ENCODE measurements at places on chromosomes 5 and 9.

- DNase-seq, result no peak
These were observed 85.7 kb upstream of the SHB start for GRCh38 chr9:38154501-38155421.

DNA sequence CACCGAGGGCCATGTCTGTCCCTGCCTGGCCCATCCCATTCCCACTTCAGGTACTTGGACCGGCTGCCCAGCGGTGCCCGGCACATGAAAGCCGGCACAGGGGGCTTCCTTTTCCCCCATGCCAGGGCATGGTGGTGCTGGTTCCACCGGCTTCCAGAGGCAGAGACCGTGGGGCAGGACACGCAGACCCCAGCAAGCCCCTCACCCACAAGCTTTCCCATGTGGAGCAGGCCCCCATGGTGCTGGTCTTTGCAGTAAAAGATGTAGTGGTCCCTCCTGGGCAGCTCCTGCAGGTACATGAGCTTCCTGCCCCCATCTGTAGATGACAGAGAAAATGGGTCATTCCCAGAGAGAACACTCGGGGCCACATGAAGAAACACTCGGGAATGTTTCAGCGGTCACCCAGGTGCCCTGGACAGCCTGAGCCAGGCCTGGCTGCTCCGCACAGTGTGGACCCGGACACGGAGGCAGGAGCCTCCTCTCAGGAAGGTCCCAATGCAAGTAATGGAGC lies 2.0 kb downstream of the OBP2B start:
- no peak for DNase-seq

DNA sequence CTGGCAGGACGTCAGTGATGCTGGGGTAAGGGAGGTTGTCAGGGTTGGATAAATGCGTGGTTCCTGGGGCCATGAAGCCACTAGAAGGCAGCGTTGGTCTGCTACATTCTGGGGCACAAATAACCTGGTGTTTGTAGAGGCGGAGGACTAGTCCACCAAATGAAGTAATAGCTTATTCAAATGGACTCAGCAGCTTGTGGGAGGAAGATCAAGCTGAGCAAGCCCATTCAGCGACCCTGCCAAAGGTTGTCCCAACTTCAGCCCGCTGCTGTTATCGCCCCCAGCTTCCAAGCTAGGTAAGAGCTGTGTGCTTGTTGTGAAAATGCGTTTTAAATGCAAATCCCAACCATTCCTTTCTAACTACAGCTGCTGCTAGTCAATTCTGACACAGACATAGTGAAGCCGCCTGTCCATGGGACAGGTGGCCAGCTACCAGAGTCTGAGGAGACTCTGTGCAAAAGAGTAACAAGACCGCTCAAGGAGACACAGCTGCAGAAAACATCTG lies 7.6 kb upstream of the FAM240B start:
- DNase-seq, result no peak

GRCh38 chr9:128144239-128145181 lies 4.7 kb upstream of the LCN2 start:
- DNase-seq, result no peak

- no peak for DNase-seq
These were observed 752.8 kb downstream of the IRX1 start for GRCh38 chr5:4348423-4348822.

DNA sequence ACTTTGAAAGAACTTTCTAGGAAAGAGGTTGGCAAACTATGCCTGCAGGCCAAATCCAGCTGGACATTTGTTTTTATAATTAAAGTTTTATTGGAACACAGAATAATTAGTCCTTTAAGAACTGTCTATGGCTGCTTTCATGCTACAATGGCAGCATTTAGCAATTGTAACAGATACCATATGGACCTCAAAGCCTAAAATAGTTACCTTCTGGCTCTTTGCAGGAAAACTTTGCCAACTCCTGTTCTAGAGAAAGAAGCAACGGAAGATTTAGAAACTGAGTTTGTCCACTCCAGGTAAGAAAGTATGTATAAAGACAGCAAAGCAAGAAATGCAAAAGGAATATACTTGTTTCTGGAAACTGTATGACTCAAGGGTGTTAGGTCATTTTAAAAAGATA lies 281.7 kb upstream of the TRPM3 start:
- DNase-seq, result no peak

GRCh38 chr9:135468854-135469521 lies 10.6 kb upstream of the PPP1R26 start:
- DNase-seq, result no peak

GRCh38 chr9:97604901-97605645 lies 28.1 kb downstream of the TSTD2 start:
- DNase-seq, result no peak

- no peak for DNase-seq
These were observed 59.0 kb downstream of the MAT2B start for GRCh38 chr5:163564321-163564938.

GRCh38 chr9:127159949-127160610 lies 37.6 kb upstream of the ANGPTL2 start:
- DNase-seq, result no peak

DNA sequence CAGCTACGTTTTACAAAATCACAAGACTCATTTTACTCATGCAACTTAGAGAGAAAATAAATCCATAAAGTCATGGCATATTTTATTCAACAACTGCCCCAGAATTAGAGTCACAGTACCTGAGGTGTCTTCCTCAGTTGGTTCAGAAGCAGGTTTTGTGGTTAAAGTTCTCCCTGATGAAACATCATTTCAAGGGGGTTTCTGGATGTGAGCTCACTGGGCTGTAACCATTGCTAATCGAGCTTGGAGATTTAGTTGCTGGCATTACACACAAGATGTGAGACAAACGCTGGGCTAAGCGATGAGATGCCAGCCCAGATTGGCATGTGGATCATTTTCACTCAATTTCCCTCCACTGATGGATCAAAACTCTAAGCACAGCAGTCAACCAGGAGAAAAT lies 131.3 kb downstream of the PRELID2 start:
- no peak for DNase-seq

GRCh38 chr5:15943487-15943886 lies 236.1 kb downstream of the MARCHF11 start:
- no peak for DNase-seq

GRCh38 chr5:14436801-14437542 lies 144.6 kb upstream of the OTULINL start:
- DNase-seq, result no peak

DNA sequence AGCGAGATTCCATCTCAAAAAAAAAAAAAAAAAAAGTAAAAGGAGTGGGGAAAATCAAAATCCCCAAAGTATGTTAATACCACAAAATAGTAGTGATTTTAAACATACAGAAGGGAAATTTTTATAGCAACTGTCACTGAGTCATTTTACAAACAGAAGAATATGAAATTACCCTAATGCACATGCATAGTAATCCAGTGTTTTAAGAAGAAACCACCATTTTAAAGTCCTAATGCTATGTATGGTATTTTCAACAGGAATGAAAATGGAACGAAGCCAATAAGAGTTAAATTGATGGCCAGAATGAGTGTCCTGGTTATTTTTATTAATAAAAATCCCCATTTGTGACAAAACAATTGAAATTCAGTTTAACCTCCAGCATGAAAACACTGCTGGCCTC lies 26.7 kb upstream of the NXNL2 start:
- DNase-seq, result no peak

- DNase-seq, result no peak
These were observed 353.3 kb downstream of the GADD45G start for GRCh38 chr9:89958086-89958485.

- DNase-seq, result no peak
These were observed 31.5 kb downstream of the HRH2 start for GRCh38 chr5:175689147-175689991.

GRCh38 chr5:180382926-180383325 lies 29.8 kb upstream of the GFPT2 start:
- DNase-seq, result no peak

DNA sequence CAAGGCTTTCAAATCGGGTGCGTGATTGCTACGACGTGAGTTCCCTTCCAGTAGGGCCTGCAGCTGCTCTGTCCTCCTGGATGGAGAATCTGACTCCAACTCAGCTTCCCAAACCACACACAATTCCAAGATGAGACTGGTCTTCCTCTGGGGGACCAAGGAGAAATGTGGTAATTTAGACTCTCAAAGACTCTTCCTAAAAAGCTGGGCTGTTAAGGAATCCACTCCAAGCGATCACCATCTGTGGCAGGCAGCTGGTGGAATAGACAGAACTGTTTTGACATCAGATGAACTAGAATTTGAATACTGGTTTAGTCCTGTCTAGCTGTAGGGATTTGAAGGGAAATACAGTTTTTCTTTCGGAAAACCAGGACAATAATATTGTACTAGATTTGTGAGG lies 130.7 kb upstream of the KLF4 start:
- no peak for DNase-seq

DNA sequence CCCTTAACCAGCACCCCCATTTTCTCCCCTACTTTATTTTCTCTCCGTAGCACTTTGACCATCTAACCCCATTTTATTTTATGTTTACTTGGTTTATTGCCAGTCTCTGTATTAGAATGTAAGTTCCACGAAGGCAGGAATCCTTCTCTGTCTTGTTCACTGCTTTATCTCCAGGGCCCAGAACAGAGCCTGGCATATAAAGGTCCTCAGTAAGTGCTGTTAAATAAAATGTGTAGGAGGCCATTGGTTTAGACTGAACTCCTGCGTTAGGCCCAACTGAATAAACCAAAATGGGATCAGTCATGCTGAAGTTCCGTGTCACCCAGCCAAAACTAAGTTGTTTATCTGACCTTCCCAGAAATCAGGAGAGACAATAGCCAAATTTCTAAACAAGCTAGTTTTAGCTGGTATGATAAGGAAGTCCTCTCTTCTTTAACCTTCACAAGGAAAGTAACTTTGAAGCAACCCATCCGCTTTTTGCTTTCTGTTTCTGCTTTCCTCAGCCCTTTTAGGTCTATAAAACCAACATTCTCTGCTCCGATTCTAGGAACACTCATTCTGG lies 29.0 kb upstream of the CCNJL start:
- no peak for DNase-seq

DNA sequence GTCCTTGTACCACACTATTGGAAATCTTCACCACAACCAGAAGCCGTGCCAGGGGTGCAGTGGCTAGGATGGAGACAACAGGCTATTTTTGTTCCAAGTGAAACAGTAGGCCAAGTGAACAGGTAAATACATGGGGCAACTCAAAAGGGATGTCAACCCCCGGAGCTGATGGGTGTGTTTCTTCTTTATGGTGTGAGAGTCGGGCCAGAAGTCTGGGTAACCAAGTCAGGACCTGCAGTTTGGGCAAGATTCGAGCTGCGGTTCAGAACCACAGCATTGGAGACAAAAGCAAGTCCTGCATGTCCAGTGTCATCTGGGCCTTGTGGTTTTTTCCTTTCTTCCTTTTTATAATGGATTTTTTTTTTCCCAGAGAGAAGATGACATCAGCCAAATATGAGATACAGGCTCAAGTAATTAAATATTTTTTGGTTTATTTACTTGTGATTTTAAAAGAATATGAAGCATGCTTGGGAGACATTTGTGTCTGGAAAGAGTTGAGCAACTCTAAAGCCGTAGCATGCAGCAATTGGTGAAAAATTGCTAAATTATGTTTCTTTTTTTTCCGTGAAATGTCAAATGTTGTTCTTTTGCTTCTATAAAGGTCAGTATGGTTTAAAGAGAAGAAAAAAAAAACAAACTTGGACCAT lies 261.6 kb downstream of the ARRDC3 start:
- DNase-seq, result no peak

- DNase-seq, result no peak
These were observed 119.2 kb upstream of the SV2C start for GRCh38 chr5:75964008-75964407.

DNA sequence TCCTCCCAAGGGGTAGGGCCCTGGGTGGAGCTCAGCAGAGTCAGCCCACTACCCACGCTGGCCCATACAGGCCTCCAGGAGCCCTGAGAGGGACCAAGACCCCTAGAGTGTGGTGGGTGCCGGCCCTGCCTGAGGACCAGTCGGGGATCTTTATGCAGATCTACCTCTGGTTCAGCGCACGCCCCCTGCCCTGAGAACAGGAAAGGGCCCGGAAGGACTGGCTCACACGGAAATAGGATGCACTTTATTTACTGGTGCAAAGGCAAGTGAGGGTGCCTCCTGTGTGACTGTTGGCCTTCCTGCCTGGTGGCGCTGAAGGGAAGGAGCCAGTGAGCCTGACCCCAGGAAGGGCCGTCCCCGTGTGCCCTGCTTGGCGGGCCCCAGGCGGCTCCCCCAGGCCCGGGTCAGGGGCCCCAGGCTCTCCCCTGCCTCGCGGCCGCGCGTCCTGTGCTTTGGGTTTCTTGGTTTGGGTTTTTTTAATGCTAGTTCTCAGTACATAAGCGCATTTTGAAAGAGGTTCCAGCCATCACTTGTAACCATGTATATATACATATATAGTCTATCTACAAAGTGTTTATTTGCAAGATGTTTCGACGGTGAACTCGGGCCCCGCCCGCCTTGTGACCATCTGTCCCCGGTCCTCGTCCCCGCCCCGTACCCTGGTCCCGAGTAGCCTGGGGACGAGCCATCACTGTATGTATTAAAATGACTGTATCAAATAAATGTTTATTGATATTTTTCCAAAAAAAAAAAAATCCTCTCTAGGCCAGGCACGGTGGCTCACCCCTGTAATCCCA lies 76.4 kb upstream of the ROR2 start:
- no peak for DNase-seq

DNA sequence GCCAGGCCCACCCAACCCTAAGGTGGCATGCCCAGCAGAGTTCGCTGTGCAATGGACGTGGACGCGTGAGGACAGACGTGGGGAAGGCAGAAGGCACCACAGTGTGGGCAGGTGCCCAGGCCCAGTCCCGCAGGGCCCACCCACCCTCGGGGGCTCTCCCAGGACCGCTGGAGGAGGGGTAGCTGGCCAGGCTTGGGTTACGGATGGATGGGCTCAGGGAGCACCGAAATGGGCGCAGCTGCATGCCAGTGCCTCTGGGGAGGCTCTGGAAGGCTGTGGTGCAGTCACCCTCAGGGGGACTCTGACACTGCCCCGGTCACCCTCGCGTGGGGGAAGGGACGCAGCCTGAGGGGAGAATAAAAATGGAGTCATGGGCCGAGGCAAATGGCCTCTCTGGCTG lies 9.6 kb upstream of the GPSM1 start:
- DNase-seq, result no peak

DNA sequence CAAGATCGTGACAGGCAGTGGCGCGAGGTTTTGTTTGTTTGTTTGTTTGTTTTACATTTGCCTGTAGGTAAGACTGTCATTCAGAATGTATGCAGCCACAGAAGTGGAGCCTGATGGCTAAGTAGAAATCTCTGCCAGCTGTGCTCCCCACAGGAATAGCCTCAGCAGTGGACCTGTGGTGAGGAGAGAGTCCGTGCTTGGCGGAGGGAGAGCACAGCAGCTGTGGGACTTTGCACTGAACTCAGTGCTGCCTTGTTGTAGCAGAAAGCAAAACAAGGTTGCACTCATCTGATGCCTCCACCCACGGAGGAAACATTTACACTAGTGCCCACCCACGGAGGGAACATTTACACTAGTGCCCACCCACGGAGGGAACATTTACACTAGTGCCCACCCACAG lies 4.4 kb upstream of the ZNF782 start:
- no peak for DNase-seq

DNA sequence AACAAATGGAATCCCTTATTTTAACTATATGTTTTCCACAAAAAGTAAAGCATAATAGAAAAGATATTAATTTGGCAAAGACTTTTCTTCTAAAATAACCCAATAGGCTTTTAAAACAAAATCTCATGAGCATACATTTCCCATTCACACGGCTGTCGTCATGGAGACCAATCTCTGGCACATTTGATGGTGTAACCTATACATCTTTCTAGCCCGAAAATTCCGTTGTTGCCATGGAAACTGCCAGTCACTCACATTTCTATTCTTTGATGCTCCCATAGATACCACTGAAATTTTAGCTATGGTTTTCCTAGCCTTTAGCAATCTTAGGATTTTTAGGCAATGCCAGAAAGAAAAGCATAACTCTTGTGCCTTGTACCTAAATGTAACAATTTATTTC lies 262.9 kb upstream of the TRPM3 start:
- DNase-seq, result no peak

GRCh38 chr9:15711931-15712330 lies 159.1 kb downstream of the CCDC171 start:
- DNase-seq, result no peak

Measured in NCI-H187 treated with DMSO at 0.1 percent for 48 hours (cell line).